ENCODE measurements at places on chromosomes 1 and 21.
A peak's percentile ranks its signal among the peaks of the same experiment; 100 is the strongest.

GRCh38 chr1:58451560-58452191 is 94.8 kb downstream of the OMA1 start:
- DNase-seq: no peak

- no peak for DNase-seq
Measured at GRCh38 chr1:89635825-89636815, 3.2 kb downstream of the LRRC8C start.

GRCh38 chr1:168717906-168718891 is 10.8 kb downstream of the DPT start:
- DNase-seq: no peak

DNA sequence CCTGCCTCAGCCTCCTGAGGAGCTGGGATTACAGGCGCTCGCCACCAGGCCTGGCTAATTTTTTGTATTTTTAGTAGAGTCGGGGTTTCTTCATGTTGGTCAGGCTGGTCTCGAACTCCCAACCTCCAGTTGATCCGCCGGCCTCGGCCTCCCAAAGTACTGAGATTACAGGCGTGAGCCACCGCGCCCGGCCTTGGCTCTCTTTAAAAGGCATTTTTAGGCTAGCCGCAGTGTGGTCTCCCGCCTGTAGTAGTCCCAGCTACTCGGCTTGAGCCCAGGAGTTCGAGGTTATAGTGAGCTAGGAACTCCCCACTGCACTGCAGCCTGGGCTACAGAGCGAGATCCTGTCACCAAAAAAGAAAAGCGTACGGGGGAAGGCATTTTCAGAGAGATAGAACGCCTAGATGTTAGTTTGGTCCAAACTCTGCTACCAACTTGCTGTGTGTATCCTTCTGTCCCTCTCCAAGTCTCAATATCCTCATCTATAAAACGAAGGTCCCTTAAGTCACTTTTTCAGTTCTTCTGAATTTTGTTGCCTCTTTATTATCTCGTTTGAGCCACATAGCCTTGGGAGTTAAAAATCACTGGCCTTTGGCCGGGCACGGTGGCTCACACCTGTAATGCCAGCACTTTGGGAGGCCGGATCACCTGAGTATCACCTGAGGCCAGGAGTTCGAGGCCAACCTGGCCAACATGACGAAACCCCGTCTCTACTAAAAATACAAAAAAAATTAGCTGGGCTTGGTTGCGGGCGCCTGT is 734 bp downstream of the MED18 start:
- peak; percentile 45 for DNase-seq

DNA sequence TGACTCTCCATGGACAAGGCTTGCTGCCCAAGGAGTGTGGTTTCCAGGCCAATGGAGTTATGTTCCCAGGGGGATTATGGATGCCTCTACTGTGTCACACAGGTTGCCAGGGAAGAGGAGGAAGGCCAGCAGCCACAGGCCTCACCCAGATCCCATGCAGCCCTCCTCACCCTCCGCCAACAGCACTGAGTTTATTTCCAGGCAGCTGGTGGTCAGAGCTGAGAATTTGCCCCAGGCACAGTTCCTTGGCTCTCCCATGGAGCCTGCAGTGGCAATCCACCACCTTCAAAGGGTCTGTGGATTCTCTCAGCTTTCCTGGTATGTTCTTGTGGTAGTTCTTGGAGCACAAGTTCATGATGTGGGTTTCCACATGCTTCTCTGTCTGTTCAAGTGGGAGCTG is 79.2 kb downstream of the NTNG1 start:
- no peak for DNase-seq

- DNase-seq: no peak
Measured at GRCh38 chr1:63843884-63844283, 70.1 kb downstream of the ROR1 start.

DNA sequence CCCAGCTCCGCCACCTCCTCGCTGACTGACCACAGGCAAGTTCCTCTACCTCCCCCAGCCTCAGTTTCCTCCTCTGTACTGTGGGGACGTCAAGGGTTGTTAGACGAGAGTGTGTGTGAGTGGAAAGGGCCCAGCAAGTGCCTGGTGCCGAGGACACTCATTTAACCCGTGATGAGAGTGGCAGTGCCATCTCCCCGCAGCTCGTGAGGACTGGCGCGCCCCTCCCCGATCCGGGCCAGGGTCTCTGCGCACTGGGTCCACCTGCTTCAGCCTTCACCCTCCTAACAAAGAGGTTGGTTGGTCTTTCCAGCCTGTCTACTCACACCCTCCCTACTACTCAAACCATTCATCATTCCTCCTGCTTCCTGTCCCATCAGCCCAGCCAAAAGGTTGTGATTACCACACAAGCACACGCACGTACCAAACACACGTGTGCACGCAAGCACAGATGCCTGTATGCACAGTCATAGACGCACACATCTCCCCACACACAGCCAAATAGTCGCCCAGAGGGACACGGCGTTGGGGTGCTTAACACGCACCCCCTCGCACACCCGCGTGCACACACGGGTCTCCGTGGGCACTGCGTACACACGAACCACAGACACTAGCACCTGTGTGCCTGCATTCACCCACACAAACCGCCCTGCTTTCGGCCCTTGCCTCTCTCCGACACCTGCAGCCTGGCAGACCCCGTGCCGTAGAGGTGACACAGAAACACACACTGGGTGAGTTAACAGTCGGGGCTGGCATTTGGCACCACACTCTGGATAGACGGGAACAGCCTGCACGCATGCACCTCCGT is 39.3 kb downstream of the TAS1R2 start:
- no peak for DNase-seq

GRCh38 chr21:31502537-31503143 is 156.9 kb upstream of the SOD1 start:
- no peak for DNase-seq

- no peak for DNase-seq
Measured at GRCh38 chr1:221200464-221200863, 321.2 kb downstream of the HLX start.

DNA sequence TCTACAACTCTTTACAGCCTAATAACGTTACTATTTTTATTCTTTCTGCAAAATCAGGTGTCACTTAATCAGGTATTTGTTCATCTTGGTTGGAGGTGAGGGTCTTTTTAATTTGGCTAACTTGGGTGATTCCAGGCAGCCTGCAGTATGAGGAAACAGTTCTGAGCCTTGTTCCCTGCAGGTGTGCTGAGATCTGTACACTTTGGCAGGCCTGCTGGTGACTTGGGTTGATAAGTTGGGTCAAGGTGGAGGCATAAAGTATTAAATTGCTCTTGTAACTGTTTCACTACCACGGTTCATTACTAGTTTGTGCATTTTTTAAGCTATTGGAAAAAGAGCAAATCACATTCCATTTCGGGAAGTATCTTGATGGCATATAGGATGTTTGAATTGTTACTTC is 10.0 kb downstream of the MAP3K21 start:
- DNase-seq: no peak

GRCh38 chr1:217924924-217925323 is 293.8 kb downstream of the SPATA17 start:
- no peak for DNase-seq

DNA sequence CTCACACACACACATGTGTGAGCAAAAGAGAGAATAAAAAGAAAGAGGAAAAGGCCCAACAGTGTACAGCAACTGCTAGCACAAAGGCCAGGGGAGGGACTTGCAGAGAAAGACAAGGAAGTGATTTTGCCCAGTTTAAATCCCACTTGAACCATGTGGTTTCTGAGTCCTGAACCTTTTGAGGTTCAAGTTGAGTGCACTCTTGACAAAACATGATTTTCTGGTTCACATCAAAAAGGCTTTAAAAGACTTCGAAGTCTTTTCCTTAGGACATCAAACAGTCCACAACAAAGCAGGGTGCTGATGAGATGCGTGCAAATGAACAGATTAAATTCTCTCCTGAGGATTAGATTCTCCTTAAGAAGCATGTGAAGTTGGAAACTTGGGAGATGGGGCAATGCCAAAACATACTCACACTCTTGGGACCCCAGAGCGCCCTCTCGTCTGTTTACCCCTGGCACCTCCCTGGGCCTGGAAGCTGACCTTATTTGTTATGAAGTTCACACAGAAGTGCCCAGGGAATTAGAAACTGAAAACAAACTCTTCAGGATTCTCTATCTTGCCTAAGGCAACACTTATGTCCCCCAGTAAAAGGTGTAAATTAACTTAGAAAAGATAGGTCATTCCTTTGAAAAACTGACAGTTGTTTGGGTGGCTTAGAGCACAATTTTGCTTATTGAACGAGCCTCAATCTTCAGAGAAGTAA is 31.5 kb downstream of the RNF220 start:
- DNase-seq: peak; percentile 29

DNA sequence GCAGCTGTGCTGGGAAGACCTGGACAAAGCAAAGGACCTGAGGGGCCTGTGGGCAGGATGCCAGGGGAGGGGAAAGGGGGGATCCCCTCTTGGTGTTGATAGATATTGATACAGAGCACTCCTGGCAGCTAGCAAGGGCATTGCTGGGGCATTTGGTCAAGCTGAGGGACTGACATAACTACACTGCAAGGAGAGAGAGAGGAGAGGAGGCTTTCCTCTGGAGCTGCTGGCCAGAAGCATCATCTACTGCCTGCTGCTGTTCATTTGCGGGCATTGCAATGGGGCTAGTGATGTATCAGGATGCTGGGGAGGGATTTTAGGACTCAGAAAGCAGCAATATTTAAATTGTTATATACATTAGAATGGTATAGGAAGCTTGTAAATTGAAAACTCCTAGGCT is 142.0 kb downstream of the ZNF648 start:
- DNase-seq: no peak

- DNase-seq: no peak
Measured at GRCh38 chr1:37073854-37074379, 39.6 kb upstream of the GRIK3 start.

GRCh38 chr1:167238713-167239112 is 18.0 kb downstream of the POU2F1 start:
- DNase-seq: no peak

GRCh38 chr1:25082216-25082899 is 149.9 kb downstream of the SYF2 start:
- no peak for DNase-seq

GRCh38 chr1:246058466-246058865 is 448.6 kb downstream of the SMYD3 start:
- no peak for DNase-seq

DNA sequence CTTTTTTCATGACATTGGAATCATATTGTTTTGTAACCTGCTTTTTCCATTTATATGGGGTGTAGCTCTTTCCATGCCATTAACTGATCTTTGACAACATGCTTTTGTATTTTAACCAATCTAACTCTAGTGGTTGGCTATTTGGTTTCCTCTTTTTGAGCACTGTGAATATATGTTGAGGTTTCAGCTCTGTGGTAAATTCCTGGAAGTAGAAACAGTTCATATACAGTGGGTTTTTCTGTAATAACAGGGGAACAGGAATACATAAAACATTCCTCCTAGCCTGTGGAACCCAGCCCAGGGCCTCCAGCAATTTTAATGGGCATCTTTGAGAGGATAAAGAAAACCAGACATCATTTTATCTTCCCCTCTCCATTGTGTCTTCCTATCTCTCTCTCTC is 17.4 kb downstream of the AZIN2 start:
- DNase-seq: no peak

DNA sequence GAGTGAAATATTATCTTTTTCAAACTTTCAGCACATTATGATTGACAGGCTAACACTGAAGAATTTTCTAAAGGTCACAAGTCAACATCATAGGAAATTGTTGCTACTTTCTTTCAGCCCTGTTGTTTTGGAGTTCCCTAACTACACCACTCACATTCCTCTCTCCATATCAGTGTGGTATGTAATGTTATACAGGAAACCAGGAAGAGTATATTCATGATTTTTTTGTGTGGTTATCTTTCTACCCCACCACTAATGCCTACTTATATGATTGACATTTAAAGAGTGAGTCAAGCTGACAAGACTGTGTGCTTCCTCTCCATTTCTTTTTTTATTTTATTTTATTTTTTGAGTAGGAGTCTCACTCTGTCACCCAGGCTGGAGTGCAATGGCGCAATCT is 47.8 kb upstream of the PRDM2 start:
- DNase-seq: peak; percentile 37
